CD4-positive, alpha-beta T cell treated with Interferon gamma for 1 hour (primary cell): ENCODE measurements at places on chromosomes 16 and 17.

DNA sequence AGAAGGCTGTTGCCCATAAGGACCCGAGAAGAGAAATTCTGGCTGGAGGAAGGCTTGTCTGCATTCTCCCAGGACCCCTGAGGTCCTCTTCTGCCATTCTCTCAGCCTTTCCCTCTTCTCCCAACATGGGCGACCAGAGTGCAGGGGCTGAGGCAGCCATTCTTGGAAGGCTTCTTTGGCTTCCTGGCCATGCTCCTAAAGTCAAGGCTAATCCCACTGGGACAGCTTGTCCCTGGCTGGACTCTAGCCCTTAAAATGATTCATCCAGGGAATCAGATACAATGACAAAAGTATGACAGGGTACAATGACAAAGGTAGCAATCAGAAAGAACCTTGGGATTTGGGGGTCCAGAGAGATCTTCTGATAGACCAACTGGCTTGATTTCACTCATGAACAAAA, 26.8 kb downstream of the SRL start:
- no peak for DNase-seq

DNA sequence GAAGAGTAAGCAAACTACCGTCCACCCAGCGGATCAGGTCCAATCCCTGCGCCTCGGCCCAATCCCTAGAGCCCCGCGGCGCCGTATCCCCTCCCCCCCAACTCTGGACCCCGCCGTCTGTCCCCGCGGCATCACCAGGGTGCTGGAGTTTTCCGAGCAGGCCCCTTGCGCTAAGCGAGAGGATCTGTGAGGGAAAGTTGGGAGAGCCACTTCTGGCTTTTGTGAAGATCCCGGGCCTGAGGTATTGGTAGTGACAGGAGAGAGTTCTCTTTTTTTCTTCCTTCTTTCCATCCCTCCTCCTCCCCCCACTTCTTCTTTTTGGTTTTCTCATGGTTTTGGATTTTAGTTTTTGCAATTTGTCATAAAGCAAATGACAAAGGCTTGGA, 3.5 kb upstream of the DLX4 start:
- no peak for DNase-seq

- DNase-seq: no peak
These were observed 12.8 kb downstream of the PDK2 start for GRCh38 chr17:50107790-50108414.

DNA sequence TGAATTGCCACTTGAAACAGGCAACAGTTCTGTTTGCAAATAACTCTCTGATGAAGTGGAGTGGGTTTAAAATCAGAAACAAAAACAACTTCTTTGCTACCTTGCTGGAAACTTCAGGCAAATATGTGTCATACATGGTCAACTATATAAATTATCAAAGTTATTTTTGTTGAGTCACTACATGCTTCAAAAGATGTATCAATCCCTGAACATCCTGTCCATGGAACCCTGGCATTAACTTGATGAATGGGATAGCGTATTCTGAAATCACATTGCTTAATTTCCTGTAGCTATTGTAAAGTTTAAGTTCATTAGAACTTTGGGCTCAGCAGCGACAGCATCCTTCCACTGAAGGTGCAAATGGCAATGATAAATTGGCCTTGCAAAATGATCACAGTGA, 213.6 kb upstream of the MAF start:
- no peak for DNase-seq

DNA sequence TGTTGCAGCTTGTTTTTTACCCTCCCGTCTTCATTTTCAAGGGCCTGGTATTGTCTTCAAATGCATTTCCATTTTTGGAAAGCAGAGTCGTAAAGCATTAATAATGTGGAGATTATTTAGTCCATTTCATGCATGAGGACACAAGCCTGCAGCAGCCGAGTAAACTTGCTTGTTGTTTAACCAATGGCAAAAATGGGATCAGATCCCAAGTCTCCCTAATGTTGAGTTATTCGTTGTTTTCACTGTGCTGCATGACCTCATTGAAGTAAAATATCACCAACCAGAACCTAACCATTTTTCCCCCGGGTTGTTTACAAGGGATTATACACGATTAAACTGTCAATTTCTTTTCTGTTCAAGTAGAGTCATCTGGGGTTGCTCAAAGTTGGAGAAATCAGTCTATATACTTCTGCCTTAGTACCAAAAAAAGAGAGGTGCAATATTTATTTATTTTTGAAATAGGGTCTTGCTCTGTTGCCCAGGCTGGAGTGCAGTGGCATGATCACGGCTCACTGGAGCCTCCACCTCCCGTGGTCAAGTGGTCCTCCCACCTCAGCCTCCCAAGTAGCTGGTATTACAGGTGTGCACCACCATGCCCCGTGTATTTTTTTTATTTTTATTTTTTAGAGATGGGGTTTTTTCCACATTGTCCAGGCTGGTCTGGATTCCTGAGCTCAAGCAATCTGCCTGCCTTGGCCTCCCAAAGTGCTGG, 12.4 kb downstream of the AMZ2 start:
- DNase-seq: no peak

GRCh38 chr16:630249-630814, 453 bp upstream of the WFIKKN1 start:
- no peak for DNase-seq

- DNase-seq: no peak
These were observed 21.3 kb downstream of the CA4 start for GRCh38 chr17:60170835-60171752.

DNA sequence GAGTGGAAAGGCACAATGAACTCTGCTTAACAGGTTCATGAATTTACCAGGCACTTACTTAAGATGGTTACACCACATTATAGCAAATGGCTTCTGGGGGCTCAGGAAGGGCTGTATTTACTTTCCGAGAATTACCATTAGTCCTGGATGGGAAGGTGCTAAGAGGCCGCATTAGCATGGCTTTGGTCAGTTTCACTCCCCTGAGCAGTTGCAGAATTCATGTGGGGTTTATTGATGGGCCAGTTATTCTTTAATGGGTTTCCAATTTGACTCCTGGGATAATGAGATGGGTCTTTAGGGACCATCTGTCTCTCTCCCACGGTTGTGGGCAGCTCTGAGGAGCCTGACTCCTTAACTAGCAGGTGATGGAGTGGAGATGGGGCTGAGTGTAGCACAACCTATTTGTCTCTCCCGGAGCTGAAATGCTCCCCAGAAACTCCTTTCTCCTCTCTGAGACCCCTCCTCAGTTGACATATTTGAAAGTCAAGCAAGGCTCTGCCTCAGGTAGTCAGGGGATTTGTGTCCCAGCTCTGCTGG, 652.5 kb downstream of the HS3ST4 start:
- DNase-seq: no peak

DNA sequence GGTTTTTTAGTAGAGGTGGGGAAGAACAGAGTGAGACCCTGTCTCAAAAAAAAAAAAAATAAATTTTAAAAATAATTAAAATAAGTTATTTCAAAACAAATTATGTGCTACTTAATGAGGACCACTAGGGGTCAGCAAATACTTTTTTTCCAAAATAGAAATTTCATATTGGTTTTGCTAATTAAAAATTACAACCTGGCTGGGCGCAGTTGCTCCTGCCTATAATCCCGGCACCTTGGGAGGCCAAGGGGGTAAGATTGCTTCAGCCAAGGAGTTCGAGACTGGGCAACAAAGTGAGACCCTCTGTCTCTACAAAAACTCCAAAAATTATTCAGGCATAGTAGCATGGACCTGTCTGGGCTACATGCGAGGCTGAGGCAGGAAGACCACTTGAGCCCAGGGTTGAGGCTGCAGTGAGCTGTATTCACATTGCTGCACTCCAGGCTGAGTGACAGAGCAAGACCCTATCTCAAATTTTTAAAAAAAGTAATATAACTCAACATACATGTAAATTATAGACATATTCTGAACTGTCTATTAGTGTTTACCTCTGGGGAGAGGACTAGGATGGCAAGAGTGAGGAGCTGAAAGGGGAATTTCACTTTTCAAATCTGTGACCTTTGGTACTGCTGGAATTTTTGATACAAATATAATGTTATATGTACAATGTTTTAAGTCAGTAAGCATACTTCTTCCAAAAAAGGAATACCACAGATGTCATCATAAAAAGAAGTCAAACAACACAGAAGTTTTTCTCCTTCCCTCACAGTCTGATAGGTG, 8.1 kb downstream of the MEIOB start:
- no peak for DNase-seq

DNA sequence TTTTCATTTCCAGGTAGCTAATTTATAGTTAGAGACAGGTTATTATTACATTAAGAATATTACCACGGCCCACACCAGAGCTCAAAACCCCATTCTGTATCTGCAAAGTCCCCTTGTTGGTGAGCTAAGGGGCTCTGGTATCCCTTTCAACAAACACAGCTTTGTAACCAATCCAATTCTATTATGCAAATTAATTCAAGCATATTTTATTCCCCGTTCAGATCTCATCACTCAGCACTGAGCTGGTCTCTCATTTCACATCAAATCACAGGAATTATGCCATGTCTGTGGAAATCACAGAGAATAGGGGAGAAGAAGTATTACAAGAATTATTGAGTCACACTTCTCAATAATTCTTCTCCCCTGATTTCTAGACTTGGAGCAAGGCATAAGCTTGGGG, 111.7 kb downstream of the CDH11 start:
- no peak for DNase-seq

- no peak for DNase-seq
These were observed 12.2 kb downstream of the ENGASE start for GRCh38 chr17:79086609-79087427.

DNA sequence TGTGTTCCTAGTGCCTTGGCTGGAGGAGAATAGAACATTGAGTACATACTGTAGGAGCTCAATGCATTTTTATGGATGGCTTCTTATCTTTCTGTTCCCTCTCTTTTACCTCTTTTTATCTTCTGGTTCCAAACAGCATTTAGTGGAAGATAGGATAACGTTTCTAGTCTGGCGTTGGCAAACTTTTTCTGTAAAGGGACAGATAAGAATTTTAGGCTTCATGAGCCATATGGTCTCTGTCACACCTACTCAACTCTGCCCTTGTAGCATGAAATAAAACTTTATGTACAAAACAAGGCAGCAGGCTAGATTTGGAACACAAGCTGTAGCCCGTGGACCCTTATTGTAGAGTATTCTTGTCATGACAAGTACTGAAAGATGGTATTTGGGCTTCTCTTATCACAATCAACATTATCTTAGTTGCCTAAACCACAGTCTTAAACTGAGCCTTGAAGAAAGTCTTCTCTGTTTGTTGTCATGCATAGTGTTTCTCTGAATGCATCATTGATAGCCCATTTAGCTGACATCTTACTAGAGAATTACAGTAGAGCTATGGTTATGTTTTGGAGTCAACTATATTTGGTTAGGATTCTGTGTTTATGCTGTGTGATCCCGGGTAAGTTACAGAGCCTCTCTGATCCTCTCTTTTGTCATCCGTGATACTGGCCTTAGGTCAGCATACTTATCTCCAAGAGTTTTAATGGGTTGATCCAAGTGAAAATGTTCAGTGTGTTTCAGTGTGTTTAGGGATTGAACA, 80.2 kb downstream of the HS3ST4 start:
- no peak for DNase-seq

DNA sequence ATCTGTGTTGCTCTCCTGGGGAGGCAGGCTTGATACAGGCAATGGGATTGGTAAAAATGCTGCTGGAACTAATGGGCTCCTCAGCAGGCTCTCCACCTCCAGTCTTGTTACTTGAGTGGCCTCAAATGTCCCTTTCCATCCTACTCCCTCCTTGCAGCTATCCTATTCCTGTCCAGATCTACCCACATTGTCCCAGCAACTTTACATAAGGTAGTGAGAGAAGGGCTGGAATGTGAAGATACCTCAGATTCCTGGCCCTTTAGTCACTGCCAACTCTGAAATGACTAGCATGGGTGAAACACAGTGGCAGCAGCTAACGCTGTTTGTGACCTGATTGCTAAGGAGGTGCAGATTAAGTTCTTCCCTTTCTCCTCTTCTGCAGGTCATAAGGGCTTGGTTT, 210.1 kb upstream of the HS3ST4 start:
- DNase-seq: no peak

DNA sequence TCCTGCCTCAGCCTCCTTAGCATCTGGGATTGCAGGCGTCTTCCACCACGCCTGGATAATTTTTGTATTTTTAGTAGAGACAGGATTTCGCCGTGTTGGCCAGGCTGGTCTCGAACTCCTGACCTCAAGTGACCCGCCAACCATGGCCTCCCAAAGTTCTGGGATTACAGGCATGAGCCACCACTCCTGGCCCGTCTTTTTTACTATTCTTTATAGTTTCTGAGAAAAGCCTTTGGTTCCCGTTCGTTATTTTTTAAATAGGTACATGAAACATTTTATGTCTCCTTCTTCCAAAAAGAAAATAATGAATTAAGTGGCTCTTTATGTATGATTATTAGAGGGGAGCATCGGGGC, 570 bp upstream of the BCO1 start:
- DNase-seq: no peak

GRCh38 chr17:13569398-13570123, 32.2 kb downstream of the HS3ST3A1 start:
- DNase-seq: no peak

GRCh38 chr16:73066927-73067670, 19.2 kb upstream of the ZFHX3 start:
- no peak for DNase-seq

DNA sequence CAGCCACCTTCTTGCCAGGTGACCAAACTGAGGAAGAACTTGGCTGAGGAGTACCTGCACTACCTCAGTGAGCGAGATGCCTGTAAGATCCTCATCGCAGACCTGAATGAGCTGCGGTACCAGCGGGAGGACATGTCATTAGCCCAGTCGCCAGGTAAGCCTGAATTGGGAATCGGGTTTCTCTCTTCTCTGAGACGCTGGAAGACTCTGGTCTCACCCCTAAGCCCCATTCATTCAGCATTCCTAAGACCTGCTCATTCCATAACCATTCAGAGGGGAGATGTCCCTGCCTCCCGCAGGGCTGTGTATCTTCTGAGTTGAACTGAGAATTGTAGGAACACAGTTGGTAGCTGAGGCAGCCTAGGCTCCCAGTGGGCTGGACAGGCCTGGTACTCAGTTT, 17.0 kb upstream of the THAP11 start:
- DNase-seq: no peak

- no peak for DNase-seq
These were observed 126.8 kb downstream of the CACNG3 start for GRCh38 chr16:24382762-24383407.

DNA sequence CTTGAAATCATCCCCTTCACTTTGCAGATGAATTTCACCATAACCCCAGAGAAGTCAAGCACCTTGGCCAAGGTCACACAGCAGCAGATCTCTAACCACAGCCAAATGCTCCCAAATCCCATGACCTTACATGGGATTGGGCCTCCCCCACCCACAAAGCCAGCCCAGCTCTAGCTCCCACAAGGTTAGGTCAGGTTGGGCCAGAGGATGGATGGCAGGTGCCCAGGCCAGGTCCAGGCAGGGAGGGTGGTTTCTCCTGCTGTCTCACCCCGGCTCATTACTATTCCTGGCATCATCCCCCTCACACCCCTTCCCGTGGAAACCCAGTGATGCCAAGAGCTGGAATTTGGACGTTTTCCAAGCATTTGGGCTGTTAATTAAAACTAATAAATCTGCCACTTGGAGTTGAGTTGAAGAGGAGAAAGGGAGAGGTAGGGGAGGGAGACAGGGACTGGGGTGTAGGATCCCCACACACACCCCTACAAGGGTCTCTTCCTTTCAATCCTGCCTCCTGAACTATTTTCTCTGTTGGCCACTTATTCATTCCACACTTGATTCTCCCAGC, 181.6 kb downstream of the TMEM132E start:
- DNase-seq: no peak
